ENCODE measurements at places on chromosomes 16 and 17.

DNA sequence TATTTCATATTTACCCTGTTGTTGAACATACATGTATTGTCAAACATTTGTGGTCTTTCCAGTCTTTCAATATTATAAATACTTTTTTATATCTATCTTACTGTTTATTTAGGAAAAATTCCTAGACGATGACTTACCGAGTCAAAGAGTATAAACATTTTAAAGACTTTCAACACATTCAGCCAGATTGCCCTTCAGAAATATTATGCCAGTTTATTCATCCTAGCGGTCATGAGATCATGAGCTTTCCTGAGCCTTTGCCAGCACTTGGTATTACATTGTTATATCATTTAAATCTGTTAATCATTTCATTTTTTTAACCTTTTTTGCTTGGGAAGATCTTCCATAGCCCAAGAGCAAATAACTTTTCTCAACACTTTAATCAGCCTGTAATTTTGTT, 197.4 kb downstream of the SPECC1 start:
- no peak for DNase-seq

DNA sequence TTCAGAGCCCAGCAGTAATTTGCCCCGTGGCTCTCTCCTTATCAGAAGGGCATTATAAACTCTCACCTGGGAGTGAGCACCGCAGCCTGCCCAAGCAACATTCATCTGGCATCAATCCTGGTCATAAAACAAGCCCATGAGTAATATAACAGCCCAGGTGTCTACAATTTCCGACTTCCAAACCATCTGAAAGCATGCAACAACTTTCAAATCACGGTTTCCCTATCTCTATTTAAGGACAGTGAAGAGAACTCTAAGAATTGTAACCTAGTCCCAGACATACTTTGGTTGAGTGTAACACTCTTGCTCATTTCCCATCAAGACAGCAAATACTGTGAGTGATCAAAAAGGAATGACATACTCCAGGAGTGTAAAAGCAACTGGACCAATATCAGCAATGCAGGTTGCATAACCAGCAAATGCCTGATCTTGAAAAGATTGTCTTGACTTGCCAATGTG, 487.4 kb upstream of the SOX9 start:
- peak; percentile 81 for DNase-seq

DNA sequence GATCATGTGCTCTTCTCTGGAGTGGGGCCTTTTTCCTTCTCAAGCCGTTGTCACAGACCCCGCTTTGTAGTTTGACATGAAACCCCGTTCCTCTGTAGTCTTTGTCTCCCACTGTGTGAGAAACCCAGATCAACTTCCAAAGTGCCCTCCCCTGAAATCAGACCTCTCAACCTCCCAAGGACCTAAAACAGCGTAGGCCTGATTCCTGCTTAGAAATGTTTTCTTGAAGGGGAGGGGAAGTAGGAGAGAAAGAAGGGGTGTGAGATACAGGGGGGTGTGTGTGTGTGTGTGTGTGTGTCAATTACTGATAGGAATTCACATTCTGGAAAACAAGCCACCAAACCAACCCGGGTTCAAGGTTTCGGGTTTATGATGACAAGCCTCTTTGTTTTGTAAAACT, 1.4 kb downstream of the UBE2O start:
- DNase-seq = no peak

- DNase-seq = no peak
Measured at GRCh38 chr17:79065105-79065670, 9.4 kb upstream of the ENGASE start.

- DNase-seq = no peak
Measured at GRCh38 chr17:29705386-29705785, 82.7 kb upstream of the CORO6 start.

- DNase-seq = no peak
Measured at GRCh38 chr16:8631373-8631772, 9.9 kb downstream of the METTL22 start.

DNA sequence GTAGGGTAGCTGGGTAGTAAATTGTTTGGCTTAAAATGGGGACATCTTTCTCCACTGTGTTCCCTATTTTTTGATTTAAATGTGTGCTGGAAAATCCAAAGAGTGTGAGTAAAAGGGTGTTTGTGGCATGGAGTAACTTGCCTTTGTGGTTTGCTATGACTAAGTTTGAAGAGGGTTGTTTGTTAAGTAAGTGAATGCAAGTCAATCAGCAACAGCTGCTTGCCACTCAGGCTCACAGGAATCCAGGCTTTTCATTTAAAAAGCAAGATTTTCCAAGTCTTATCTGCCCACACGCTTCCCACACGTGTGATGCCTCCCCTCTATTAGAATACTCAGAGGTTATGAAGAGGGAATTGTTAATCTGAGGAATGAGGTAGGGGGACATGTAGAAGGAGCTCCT, 847.7 kb upstream of the RBFOX1 start:
- DNase-seq = no peak

DNA sequence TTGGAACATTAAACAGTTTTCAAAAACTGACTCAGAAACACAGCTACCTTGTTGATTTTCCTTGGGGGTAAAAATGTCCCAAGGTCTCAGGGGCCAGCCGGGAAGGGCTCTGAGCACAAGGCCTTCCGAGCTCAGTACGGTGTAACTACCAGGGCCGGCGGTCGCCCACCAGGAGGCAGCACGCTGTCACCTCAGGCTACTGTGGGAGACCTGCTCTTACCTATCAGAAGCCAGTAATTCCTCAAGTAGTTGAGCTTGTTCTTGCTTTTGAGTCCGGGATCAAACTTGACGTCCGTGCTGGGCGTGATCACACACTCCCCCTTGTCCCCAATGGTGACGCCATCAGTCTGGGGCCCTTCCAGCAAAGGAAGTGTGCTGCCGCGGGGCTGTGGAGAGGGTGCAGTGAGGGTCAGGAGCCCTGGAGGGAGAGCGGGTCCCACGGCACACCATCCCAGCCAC, 43.4 kb upstream of the ICAM2 start:
- peak; percentile 77 for DNase-seq

GRCh38 chr16:24553983-24554382, 14.6 kb downstream of the RBBP6 start:
- DNase-seq = no peak

GRCh38 chr16:1286513-1287094, 22.8 kb upstream of the UBE2I start:
- no peak for DNase-seq

DNA sequence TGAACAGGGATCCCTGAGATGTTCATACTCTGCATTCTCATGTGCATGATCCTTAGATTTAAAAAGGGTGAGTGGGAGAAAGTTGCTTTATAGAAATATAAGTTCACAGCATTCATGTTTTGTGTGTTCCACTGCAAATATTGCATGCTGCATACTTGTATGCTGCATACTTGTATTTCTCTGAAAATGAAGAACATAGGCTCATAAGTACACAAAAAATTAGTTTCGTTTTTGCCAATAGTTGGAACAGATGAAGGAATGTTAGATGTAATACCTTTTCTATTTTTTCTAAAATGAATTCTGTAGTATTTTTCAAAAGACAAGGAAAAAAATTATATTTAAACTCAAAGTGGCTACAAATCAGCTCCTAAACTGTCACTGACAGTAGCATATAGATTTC, 79.0 kb downstream of the NFAT5 start:
- no peak for DNase-seq

DNA sequence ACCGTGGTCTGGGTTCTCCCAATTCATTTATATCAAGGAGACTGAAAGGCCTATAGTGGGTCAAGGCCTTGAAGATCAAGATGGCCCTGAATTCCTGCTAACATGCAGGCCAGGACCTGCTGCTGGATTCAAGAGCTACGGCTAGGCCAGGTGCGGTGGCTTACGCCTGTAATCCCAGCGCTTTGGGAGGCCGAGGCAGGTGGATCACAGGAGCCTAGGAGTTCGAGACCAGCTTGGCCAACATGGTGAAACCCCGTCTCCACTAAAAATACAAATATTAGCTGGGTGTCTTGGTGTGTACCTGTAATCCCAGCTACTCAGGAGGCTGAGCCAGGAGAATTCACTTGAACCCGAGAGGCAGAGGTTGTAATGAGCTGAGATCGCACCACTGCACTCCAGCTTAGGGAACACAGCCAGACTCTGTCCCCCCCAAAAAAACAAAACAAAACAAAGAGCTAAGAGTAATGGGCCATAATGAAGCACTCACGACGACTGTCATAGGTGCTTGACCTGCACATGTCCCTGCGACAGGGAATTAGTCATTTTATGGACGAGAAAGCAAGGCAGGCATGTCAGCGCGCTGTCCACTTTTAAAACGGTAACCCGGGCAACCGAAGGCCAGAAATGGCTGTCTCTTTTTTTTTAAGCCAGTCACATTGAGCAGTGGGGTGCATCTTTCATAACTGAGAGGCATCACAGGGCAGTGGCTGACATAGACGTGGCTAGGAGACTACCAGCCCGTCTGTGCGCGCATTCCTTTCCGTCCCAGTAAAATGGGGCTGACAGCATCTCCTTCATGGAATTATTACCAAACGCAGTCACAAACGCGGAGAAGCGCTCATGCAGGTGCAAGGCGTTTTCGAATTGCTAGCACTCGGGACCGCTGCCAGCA, 1.0 kb upstream of the FBRS start:
- no peak for DNase-seq

- DNase-seq = no peak
Measured at GRCh38 chr17:82831818-82832200, 8.0 kb downstream of the ZNF750 start.

GRCh38 chr17:50186661-50187393, 14.6 kb downstream of the COL1A1 start:
- DNase-seq = no peak

DNA sequence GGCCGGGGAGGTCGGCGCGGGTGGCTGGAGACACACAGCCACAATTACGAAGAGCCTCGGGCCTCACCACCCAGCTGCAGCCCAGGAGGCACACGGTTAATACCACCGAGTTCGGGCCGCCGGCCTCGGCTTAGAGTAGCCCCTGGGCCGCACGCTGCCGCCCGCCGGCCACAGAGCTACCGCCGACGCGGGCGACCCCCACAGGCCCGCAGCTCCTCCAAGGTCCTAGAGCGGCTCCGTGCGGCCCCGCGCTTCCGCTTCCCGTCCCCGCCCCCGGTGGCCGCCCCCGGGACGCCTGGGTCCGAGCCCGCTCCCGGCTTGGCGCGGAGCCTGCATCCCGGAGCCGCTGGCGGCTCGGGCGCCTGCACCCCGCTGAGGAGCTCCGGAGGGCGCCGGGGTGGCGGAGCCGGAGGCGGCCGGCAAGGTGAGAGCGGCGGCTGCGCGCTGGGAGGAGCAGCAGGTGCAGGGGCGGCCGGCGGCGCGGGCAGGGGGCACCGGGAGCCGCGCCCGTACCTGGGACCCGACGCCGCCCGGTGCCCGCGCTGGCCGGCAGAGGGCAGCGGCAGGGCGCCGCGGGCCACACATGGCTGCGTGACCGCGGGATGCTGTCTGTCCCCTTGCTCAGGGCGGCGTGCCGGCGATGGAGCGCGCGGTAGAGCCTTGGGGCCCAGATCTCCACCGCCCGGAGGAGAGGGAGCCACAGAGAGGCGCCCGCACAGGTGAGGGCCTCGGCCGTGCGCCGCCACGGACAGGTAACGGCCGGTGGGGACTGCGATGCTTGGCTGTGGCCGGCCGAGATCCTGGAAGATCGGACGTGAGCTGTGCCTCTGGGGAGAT, at the start of gene ZNF48:
Gene ZNF48 (plus strand): TSS at position 266 of the 837 bp plus-strand sequence. CDS start 375 bp downstream, at position 641.
- DNase-seq = peak; percentile 70

DNA sequence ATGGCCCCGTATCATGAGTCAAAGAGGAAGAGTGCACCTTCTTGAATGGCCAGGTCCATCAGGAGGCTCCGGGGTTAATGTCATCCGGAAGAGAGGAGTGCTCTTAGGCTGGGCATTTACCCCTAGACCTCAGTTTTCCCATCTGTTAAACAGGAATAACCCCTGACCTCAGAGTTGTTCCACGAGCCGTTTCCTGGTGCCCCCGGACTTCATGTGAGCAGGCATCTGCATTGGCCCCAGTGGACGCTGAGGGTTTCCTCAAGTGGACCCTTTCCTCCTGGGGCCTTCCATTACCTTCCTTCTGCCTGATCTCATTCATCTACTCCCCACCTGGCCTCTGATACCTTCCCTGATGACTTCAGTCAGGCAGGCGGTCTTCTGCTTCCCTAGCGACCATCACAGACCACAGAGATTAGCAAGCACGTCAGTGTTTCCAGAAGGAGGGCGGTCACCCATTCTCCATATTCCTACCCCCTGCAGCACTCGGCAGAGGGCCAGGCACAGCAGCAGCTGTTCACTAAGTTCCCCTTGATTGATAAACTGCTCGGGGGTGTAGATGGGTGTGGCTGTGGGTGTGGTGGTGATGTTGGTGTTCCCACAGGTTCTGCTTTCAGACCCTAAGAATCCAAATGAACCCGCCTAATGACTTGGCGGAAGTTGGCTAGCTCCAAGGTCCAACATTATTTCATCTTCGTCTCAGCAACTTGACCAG, 346.6 kb upstream of the TNRC6C start:
- DNase-seq = no peak

DNA sequence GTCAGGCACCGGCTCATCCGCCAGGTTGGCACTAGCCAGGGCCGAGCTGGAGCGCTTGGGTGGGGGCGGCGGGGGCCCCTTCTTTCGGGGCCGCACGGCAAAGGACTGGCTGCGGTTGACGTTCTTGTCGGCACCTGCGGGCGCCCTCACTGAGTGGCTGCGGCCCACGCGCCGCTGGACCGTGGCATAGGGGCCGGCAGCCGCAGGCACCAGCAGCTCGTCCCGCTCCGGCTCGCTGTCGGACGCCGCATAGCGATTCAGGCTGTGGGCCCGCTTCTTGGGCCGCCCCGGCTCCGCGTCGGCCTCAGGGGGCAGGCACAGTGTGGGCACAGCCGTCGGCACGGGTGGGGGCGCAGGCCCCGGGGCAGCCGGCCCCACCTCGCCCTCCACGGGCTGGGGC, 15.9 kb downstream of the CASKIN1 start:
- peak; percentile 97 for DNase-seq

GRCh38 chr17:37541880-37542660, 52.4 kb downstream of the DUSP14 start:
- no peak for DNase-seq

DNA sequence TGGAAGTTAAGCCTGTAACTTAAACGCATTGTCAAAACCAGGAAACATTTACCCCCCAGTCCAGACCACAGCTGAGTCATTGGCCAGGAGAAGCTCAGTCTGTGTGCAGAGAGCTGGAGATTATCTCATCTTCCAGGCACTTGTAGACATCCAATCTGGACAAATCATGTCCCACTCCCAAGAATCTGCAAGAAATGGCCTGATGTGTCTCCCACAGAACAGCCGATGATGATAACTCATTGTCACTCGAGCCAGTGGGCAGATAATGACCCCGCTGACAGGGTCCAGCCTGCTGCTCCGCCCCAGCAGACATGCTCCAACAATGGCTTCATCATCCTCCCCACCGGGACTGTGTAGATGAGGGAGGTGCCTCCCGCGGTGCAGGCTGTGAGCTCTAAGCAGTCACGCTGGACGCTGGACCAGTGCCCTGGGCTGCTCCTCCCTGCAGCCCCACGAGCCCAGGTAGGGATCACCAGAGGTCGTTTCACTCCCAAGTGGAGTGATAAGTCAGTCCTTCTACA, 322.5 kb downstream of the C16orf95 start:
- no peak for DNase-seq

DNA sequence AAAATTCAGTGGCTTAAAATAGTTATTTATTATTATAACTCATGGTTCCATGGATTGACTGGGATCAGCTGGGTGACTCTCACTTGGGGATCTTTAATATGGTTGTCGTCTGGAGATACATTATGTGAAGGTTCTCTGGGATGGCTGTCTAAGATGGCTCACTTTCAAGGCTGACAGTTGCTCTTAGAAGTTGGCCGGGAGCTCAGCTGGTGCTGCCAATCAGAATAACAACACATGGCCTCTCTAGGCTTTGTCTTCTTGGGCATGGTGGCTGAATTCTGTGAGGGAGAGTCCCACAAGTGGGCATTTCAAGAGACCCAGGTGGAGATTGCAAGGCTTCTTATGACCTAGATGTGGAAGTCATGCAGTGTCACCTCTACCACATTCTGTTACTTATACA, 269.7 kb downstream of the CA10 start:
- no peak for DNase-seq

GRCh38 chr17:49576088-49576916, 631 bp downstream of the NXPH3 start:
- DNase-seq = peak; percentile 64
